ENCODE measurements at places on chromosomes 4 and X.

DNA sequence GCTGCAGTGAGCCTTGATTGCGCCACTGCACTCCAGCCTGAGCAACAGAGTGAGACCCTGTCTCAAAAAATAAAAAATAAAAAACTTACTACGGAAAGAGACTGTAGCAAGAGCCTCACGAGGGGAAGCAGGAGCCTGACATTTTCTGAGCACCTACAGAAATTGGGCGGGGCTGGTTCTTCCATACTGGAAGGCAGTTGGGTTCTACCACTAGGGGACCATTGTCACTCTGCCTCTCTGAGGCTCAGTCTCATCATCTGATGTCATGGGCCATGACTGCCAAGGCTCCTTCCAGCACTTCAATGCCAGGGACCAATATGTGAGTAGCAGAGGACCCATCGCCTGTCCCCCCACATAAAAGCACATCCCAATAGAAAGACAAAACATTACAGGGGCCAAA lies 8.2 kb downstream of the SH3KBP1 start:
- DNase-seq: no peak

- no peak for DNase-seq
Observed at GRCh38 chrX:13702111-13702789, 13.3 kb downstream of the RAB9A start.

GRCh38 chr4:109432203-109432602 lies 1.4 kb upstream of the SEC24B start:
- DNase-seq: no peak

GRCh38 chrX:129493643-129494042 lies 29.6 kb downstream of the SMARCA1 start:
- no peak for DNase-seq

DNA sequence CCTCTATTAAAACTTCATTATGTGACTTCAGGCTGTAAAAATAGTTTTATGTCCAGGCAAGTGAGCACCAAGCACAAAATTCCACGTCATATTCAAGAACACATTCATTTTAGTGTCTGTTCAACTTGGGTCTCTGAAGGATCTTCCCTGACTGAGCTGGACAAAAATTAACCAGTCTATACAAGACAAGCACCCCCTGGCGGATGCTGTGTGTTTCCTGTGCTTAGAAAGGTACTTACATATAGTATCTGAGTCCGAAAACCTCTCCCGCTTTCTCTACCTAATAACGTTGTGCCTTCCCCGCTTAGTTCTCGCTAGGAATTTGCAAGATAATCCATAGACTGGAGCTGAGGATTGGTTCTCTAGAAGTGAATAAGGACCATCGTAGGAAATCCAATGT lies 2214.5 kb upstream of the TENM3 start:
- DNase-seq: no peak

DNA sequence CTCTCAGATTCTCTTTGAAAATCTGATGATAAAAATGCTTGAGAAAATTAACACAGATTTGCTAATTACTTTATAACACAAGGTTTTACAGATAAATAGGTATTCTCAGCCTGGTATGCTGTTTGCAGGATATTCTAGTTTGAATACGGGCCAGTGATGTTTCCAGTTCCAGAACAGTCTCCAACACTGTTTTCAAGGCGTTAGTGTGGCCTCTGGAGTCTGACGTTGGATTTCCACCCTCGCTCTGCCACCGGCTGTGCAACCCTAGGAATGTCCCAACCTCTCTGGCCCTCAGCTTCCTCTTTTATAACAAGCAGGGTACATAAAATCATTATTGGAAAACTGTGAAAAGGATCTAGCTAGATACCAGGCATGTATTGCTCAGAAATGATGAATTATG lies 23.8 kb upstream of the CYP4V2 start:
- DNase-seq: no peak

- DNase-seq: no peak
Observed at GRCh38 chrX:136546371-136546781, 14.4 kb downstream of the VGLL1 start.

GRCh38 chr4:14076776-14077175 lies 449.3 kb upstream of the BOD1L1 start:
- no peak for DNase-seq

- DNase-seq: no peak
Observed at GRCh38 chrX:45903781-45904201, 641.4 kb downstream of the ZNF674 start.

DNA sequence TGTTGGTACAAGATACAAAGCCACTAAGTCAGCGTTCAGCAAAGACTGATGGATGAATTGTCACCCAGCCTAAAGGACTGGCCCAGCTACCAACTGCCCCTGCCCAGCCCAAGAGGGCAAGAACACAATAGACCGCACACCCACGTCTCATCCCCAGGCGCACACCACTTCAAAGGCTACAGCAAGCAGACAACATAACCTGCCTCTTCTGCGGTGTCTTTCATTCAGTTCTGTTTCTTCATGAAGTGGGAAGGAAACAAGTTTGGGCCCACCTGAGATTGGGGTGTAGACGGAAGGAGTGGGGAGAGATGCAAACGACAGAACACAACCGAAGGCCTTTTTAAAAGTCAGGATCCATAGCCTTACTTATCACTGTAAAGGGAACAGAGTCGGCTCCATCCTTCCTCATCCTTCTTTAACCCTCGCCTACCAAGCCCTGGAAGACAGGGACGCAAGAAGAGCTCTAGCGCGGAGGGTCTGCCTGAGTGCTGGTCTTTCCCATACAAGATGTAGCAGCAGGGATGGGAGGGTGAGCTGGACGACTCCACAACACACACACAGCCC lies 691 bp downstream of the SCARB2 start:
- DNase-seq: no peak

DNA sequence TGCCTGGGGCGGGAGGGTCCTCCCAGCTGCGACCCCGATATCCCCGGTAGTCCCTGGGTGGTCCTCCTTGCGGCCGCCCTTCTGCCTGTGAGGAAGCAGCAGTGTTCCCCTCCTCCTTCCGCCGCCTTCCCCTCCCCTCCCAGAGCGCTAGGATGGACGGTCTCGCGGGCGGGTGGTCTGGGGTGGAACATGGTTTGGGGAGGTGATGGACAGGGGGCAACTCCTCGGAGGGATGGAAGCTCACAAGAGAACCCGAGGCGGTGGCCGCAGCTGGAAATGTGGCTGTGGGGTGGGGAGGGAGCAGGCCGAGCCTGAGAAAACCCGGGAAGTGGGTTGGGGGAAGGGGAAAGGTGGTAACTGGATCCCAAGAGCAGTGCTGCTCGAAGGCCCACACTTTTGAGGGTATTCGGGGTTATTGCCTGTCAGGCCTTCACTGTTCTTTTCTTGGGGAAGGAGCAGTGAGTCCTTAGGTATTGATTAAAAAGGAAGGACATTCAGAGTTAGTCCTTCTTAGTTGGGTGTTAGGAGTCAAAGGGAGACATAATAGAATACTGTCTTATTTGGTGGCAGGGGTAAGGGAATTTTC lies 581 bp downstream of the UBE2K start:
- no peak for DNase-seq

DNA sequence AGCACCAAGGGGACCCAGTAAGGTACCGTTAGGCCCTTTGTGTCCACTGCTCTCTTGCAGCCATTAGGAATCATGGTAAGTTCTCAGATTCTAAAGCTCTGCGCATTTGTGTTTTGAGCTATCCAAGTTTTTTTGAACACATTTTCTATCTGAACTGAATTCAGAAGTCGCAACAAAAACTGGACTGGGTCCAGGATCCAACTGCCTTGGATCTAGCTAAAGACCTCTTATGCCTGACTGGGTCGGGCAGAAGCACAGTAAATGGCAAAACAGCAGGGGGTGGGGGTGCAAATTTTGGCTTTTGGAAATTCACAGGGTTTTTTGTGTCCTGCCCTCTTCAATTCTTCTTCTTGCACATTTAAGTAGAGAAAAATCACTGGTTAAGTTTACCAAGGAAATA lies 30.0 kb downstream of the RCHY1 start:
- DNase-seq: no peak

DNA sequence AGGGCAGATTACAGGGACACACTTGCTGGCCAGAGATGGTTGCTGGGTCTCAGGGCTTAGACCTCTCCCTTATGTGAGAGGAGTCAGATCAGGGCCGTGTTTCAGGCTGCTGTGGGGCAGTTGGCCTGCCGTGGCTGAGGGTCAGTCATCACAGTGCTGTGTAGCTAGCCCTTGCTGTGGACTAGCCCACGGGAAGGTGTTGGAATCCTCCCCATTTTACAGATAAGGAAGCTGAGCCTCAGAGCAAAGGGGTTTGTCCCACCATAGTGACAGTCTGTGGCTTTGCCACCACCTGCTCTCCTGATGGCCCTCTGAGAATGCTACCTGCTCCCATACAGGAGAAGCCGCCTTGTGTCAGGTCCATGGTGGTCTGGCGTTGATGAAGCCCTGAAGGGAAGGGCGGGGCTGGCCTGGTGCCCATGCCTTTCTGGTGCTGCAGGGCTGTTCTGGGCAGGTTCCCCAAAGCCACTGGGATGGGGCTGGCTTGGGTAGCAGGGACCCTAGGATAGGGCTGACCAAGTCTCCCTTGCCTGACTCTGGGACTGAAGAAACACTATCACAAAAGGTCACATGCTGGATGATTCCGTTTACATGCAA lies 2.4 kb upstream of the FAM53A start:
- DNase-seq: no peak

DNA sequence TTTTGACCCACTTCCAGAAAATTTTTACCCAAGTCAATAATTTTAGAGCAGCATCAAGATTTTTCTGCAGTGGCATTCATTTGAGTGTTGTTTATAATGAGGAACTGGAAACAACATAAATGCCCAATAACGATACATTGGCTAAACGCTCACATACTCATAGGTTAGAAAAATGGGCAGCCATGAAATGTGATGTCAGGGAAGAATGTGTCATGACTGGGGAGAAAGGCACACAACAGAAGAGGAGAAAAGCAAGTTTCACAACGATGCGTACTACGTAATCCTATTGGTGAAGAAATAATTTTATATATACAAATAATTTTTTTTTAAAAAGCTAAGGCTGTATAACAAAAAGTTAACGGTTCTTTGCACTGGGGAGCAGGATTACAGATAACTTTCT lies 33.6 kb upstream of the MAP3K15 start:
- DNase-seq: no peak

GRCh38 chr4:3766036-3766784 lies at the start of gene ADRA2C:
TSS of gene ADRA2C (plus strand) at chr4:3766385. CDS start at chr4:3766607, 222 bp downstream.
- no peak for DNase-seq

- DNase-seq: peak; percentile 76
Observed at GRCh38 chr4:6909970-6910339, 329 bp downstream of the TBC1D14 start.

All from activated CD8-positive, alpha-beta memory T cell treated with anti-CD3 and anti-CD28 coated beads, Interleukin-2, amount 50 U/mL, for 48 hours (primary cell).